Small intestine (tissue), 16 donors: ENCODE measurements at places on chromosomes 7 and 10.
A peak's percentile ranks its signal among the peaks of the same experiment; 100 is the strongest.

- DNase-seq, result no peak
These were observed 101.1 kb downstream of the RAMP3 start for GRCh38 chr7:45258533-45259226.

- no peak for DNase-seq
These were observed 33.5 kb downstream of the FAM204A start for GRCh38 chr10:118308664-118309063.

- DNase-seq, result no peak
These were observed 274.4 kb downstream of the NEBL start for GRCh38 chr10:20622531-20623211.

DNA sequence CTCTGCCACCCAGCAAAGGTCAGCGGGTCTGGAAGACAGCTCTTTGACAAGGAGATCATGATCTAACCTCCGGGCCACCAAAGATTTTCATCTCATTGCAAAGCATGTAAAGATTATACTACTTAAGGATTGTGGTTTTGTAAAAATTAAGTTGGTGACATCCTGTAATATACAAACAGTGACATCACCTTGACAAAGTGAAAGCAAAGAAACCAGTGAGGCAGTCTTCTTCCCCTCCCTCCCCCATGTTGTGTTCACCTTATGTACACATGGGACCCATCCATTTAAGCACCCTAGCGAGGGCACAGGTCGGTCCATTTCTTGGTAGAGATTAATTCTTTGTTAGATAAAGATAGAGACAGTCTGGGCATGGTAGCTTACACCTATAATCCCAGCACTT, 3.9 kb downstream of the MDH2 start:
- DNase-seq, result peak; percentile 70

DNA sequence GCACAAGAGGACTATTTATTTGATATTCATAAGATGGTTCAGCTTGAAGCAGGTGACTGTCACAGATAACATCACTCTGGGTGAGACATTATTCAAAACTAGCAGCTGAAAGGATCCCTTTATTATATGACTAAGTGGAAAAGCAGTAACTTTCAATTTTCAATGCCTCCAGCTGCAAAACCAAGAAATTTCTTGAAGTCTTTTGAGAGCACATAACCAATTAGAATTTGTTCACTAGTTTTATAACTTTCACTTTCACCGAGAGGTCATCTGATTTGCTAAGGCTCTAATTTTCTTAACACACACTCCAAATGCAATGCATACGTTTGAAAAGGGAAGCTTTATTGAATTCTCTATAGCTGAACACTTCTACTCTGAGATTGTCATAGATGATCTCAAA, 88.6 kb upstream of the KLF14 start:
- no peak for DNase-seq

DNA sequence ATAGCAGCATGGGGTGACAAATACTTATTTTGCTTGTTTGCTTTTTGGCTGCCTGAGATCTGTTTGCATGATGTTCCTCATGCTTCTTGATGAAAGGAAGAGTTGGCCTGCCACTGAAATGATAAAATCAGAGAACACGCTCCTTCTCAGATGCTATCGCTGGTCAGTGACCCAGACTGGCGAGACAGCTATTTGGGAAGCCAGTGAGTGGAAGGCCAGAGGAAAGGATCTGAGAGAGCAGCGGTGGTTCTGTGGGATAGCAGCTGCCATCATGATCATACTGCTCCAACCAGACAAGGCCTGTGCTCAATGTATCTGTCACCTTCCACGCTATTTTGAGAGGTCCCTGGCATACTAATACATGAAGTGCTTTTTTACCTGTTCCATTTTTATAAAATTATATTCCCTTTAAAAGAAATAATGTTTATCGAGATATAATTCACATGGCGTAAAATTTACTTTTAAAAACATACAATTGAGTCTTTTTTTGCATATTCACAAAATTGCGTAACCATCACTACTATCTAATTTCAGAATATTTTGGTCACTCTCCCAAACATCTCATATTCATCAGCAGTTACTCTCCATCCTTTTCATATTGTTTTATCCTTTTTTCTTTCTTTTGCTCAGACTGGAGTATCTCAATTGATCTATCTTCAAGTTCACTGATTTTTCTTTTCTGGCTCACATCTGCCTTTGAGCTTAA, 695.1 kb downstream of the TNS3 start:
- no peak for DNase-seq

- peak; percentile 29 for DNase-seq
These were observed 26.6 kb downstream of the TBXAS1 start for GRCh38 chr7:139855498-139856270.

- DNase-seq, result no peak
These were observed 241.9 kb downstream of the FOXP2 start for GRCh38 chr7:114656466-114656865.

- DNase-seq, result no peak
These were observed 244.0 kb downstream of the SORCS1 start for GRCh38 chr10:106920538-106920937.

- DNase-seq, result peak; percentile 58
These were observed 3.8 kb upstream of the STN1 start for GRCh38 chr10:103921750-103922195.

DNA sequence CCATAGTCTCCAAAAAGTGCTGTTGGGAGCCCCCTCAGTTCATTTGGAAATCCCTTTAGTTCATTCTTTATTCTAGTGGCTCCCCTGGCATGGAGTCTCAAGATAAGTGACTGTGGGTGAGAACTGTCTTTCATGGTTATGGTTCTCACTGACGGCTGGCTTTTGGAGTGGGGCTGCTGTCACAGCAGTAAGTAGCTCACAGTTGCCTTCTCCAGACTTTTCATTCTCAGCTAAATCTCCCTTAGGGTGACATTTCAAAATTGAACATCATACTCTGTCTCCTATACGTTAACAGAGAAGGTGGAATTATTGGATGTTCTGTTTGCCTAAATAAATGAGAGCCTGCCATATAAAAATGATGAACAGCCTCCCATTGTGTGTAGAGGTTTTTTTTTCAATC, 58.7 kb downstream of the PLPP4 start:
- DNase-seq, result no peak

DNA sequence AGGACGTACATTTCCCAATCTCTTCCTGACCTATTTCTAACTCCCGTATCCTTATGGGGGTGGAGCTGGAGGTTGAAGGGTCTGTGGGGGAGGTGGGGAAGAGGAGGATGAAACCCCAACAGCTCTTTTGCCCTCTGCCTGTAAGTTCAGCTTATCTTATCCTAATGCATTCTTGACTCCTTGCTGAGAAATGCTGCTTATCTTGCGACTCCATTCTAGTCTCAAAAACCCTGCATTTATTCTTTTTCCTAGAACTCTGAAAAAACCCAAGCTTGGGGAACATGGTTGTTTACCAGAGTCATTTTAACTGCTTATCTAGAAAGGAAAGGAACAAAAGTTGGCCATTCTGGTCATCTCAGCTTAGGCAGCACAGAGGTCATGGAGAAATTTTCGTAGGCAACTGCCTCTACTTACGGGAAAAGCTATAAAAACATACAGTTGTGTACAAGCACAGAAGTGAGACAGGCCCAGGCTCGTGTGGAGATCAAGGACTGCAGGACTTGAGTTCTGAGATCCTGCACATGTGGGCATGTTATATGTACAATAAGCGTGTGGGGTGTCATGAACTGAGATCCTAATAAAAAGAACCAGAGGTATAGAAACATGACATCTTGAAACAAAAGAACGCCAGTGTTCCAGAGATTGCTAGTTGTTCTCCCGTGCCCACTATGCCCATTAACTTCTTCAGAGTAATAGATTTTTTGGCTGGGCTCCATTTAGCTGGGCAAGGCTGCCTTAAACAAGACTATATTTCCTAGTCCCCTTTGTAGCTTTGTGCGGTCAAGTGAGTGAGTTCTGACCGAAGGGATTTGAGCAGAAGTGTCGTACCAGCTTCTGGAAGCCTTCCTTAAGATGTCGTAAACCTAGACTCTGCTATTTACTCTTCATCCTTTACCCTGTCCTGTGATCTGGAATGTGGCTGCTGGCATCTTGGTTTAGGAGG, 9.6 kb downstream of the INMT start:
- DNase-seq, result peak; percentile 50

GRCh38 chr10:79376751-79377556, 29.7 kb downstream of the PPIF start:
- DNase-seq, result no peak

GRCh38 chr7:130394421-130395195, 14.3 kb downstream of the CPA1 start:
- no peak for DNase-seq

DNA sequence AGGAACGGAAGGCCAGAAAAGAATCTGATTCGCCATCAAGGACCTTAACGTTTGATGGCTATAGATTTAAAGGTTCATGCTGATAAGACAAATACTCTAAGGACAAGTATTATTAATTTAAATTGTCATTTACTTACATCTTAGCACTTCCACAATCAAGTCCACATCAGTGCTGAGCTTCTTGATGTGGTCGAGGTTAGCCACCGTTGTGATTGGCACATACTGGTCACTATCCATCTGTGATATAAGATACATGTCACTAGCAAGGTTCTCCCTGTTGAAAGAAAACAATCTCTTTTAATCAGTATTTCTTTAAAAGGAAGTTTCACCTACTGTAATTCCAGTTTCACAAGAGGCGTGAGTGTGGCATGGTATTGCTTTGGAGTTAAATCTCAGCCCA, 88.7 kb downstream of the LARP4B start:
- no peak for DNase-seq

- DNase-seq, result no peak
These were observed 265.5 kb upstream of the FERD3L start for GRCh38 chr7:19410691-19411090.

- no peak for DNase-seq
These were observed 48.3 kb downstream of the CSTF2T start for GRCh38 chr10:51651063-51651462.

- DNase-seq, result no peak
These were observed 5.8 kb downstream of the ELFN1 start for GRCh38 chr7:1675673-1676549.

DNA sequence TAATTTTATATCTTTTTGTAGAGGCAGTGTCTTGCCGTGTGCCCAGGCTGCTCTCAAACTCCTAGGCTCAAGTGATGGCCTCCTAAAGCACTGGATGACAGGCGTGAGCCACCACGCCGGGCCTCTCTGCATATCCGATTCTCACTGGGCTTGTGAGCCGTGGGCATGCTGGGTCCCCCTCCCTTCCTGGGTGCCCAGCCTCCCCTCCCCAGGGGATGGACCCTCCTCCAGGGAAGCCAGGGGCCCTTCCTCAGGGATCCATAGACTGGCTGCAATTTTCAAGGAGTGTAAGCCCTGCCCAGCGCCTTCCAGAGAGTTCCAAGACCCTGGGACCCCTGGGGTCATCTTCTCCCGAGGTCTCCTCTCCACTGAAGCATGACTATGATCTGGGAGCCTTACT, 23.7 kb upstream of the ELFN1 start:
- DNase-seq, result no peak

- DNase-seq, result no peak
These were observed 18.2 kb downstream of the SEC31B start for GRCh38 chr10:100501423-100501822.

GRCh38 chr7:69091521-69091920, 506.8 kb upstream of the AUTS2 start:
- no peak for DNase-seq

DNA sequence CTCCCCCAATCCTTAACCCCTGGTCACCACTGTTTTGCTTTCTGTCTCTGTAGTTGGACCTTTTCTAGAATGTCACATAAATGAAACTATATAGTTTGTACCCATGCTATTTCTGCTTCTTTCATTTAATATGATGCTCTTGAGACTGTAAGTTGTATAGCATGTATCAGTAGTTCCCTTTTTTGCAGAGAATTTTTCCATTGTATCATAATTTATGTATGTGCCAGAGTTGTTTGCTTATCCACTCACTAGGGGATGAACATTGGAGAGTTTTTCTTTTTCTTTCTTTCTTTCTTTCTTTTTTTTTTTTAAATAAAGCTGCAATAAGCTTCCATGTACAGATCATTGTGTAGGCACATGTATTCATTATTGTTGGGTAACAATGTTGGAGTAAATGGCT, 544.8 kb downstream of the CNTNAP2 start:
- DNase-seq, result no peak

GRCh38 chr10:112027731-112028280, 155.8 kb downstream of the GPAM start:
- DNase-seq, result no peak

DNA sequence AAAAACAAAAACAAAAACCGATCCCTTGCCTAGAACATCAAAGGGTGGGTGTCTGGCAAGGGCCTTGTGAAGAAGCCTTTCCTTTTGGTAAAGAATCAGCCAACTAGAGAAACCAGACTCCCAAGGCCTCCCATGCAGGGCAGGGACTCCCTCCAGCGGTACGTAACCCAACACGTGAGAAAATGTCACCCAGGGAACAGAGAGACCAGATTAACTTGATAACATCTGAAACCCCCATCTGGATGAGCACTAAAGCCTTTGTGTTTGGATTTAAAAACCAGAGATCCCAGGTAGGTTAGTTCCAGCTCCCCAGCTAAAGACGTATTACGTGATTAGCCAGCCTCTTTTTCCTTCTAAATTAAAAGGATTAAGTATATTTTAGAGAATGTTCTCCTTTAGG, 3.0 kb upstream of the HABP2 start:
- no peak for DNase-seq

- no peak for DNase-seq
These were observed 105.8 kb upstream of the KLF6 start for GRCh38 chr10:3890602-3891352.

- DNase-seq, result no peak
These were observed 77.6 kb downstream of the VPS41 start for GRCh38 chr7:38831259-38831996.

DNA sequence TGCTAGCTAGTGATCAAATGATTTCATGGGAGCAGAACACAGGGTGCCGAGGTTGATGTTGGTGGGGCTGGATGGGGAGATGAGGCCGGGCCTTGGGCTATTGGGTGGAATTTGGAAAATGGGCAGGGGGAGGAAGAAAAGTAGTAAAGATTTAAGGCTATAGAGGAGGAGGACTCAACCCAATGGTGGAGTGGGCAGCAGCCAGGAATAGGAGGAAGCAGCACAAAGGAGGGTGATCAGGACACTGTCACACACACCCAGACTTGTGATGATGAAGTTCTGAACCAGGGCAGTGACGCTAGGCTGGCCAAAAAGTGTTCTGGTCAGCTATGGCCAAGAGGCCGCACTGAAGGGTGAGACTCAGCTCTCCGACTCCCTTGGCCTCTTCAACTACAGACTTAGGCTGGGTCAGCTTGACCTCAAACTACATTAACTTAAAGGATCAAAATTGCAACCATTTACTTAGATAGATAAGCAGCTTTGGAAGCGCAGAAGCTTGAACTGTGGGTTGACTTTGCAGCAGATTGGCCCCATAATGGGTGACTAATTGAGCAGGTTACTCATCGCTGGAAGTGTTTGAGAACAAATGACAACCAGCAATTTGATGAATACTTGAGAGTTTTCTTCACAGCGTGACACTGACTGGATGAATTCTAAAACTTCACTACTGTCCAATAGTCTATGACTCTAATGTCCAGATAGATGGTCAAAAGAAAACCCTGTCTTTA, 29.4 kb upstream of the GPR26 start:
- no peak for DNase-seq

GRCh38 chr10:82529062-82529461, 654.1 kb downstream of the NRG3 start:
- no peak for DNase-seq
